ENCODE measurements at places on chromosomes 13 and 19.

GRCh38 chr13:92974905-92975429, 251.6 kb upstream of the GPC6 start:
- no peak for DNase-seq

DNA sequence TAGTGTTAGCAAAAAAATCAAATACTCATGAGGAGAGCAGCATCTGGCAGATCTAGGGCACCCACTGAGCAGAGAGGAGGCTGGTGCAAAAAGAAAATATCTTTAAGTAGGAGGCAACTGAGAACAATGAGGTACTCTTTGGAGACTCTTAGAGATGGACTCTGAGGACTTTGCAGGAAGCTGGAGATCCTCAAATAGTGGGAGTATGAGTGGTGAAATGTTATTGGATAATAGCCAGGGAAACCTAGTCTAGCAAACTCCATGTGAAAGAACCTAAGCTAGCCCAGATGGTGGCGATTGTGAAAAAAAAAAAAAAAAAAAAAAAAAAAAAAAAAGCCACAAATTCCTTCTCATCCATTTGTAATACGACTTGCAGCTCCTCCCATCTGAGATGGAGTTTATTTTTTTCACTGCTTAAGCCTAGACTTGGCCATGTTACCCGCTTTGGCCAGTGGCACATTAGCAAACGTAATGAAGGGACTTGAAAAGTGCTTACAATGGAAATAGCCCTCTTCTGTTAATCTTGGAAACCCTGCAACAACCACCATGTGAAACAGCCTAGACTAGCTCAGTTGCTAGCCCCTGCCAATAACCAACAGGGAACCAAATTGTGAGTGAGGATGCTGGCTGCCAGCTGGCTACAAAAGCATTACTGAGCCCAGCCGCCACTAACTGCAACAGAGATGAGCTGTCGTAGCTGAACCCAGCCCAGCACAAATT, 476.2 kb downstream of the KLF12 start:
- no peak for DNase-seq

DNA sequence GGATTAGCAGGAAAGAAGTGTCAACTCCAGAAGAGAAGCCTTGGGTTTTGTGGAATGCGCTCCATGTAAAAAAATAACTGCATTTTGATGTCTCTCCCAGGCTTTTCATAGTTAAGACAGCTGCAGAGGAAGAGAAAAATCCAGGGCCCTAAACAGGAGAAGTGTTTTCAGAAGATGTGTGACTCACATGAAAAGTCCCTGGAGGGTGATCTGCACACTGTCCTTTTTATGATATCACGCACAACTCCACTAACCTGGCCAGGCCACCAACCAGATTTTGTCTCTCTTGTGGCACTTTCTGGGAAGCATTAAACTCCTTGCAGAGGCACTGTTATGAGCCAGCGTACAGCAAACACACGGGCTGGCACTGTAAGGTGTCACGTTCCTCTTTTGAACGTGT, 267.3 kb downstream of the FGF9 start:
- DNase-seq, result no peak

DNA sequence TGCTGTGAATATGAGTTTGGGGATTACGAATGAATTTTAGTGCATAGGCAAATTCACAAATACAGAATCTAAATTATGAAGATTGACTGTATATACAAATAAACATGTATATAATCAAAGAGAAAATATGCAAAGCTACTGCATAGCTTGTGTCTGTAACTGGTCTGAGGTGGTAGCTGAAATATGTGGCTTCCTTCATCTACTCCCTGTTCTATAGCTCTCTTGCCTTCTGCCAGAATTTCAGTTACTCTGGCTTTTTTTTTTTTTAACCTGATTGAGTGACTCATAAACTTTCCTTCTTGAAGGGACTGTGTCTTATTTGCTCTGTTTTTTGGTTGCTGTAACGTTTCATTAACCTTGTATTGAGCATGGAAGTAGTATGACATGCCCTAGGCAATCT, 26.6 kb downstream of the DNAJC3 start:
- DNase-seq, result no peak

DNA sequence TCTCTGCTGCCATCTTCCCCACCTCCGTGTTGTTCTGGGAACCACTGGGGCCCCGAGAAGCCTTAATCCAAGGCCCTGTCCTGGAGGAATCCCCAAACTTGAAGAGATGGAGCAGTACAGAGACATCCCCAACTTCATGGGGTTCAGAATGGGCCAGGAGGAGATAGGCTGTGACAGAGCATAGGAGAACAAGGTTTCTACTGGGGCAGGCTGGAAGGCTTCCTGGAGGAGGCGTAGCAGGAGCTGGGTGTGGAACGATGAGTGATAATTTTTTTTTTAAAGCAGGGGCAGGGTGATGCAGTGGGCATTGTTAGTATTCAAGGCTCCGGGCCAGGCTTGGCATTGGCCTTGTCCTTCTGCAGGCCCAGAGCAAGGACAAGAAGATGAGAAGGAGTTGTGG, 3.3 kb downstream of the CYP4F8 start:
- DNase-seq, result no peak

GRCh38 chr19:40530091-40530901, 46.4 kb upstream of the SHKBP1 start:
- no peak for DNase-seq

DNA sequence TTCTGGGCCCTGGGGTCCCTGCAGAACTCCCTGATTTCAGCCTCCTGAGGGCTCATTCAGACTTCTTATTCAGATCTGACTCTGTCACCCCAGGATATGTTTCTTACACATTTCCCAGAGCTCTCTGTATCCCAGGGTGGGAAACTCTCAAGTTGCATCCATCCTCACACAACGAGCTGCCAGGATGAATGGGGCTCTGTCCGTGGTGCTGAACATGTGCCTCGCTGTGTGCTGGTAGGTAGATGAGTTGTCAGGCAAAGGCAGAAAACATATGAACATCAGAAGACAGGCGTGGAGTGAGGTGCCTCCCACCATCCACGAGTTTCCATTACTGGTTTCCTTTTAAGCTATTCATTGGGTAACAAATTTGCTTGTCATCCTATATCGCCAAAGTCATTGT, 11.4 kb upstream of the IGFL1 start:
- DNase-seq, result peak; percentile 4

GRCh38 chr19:2329501-2329916, 1.0 kb downstream of the SPPL2B start:
- DNase-seq, result no peak

DNA sequence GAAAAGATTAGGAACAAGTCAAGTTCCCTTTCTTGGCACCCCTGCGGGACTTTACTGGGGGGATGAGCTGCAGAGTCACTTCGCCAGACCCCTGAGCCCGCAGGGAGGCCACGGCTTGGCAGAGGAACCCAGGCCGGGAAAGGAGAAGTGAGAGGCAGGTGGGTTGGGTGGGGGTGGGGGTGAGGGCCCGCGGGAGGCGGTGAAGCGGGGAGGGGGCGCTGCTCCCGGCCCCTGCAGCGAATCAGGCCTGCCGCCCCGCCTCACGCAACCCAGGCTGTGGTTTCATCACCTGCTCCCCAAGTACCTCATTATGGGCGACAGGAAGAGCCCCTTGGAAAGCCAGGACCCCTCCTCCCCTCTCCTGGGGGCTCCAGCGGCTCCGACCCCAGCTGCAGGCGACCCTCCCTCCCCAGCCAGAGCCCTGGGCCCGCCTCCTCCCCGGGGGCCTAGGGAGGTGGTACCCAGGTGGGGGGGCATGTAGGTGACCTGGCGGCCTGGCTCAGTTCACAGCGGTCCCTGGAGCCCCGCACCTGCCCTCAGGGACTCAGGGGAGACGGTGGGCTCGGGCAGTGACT, 9.5 kb downstream of the MEF2B start:
- no peak for DNase-seq

DNA sequence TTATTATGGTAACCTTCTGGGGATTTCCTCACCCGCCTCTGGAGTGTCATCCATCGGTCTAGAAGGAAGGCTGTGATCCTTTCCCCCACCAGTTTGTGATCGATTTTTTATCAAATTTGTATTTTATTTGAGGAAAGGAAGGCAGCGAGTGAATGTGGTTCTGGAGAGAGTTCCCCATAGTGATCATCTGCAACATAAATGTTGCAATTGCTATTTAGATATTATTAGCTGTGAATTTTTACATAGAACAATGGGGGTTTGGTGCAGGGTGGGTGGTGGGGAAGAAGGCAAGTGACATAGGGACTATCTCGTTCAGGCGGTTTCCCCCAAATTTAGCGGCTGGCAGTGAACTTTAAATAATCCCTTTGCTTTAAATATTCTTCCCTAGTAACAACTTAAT, 1.2 kb downstream of the CDK8 start:
- DNase-seq, result no peak

DNA sequence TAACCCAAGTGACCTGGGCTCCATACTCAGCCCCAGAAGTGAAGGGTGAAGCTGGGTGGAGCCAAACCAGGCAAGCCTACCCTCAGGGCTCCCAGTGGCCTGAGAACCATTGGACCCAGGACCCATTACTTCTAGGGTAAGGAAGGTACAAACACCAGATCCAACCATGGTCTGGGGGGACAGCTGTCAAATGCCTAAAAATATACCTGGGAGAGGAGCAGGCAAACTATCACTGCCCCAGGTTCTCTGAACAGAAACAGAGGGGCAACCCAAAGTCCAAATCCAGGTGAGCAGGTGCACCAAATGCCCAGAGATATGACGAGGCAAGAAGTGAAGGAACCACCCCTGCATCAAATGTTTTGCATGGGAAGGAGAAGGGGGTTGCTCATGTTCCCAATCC, 6.1 kb upstream of the CEACAM7 start:
- DNase-seq, result no peak

DNA sequence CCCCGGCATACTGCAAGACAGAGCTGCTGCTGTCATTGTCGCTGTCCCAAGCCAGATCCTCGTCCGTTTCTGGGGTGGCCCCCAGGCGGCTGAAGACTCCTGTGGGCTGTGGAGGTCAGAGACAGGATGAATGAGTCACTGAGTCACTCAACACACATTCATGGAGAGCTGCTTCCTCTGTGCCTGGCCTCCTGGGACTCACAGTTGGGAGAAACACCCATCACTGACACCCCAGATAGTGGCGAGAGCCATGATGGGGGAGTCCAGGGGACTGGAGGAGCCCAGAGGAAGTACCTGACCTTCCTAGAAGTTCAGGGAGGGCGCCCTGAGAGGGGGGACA, 26.0 kb downstream of the C19orf47 start:
- DNase-seq, result no peak

- no peak for DNase-seq
Observed at GRCh38 chr13:44679597-44679996, 103.5 kb upstream of the TSC22D1 start.

DNA sequence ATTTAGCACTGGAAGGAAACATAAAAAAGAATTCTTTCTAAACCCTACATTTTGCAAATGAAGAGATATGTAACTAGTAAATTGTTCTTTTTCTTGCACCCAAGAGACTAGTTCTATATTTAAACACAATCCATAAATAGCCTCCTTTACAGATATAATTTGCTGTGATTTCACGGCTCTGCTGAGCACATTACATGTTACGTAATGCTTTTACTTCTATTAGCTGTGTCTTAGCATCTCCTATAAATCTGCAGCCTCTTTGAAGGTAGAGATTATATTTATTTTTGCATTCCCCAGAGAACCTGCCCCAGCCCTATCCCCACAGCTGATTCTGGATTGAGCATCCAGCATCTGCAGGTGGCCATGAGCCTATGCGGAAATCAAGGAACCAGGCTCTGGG, 32.2 kb downstream of the LACC1 start:
- no peak for DNase-seq

- no peak for DNase-seq
Observed at GRCh38 chr13:77338961-77339401, 12.1 kb upstream of the MYCBP2 start.

DNA sequence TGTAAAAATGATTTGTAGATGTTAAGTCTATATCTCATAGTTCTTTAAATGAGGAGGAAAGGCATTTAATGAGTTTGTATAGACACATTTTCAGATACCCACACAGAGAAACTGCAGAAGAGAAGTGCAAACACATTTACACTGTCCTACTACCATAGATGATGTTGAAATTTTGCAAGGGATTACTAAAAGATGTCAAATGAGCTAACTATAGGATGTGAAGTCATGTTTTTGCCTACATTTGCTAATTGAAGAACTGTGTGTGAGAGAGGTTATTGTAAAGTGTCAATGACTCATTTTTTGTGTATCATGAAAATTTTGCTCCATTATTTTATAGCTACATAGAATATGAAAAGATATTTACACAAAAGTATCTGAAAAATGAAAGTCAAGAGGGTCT, 178.9 kb downstream of the ITGBL1 start:
- DNase-seq, result no peak

GRCh38 chr19:34808566-34808965, 35.6 kb upstream of the ZNF599 start:
- DNase-seq, result no peak

DNA sequence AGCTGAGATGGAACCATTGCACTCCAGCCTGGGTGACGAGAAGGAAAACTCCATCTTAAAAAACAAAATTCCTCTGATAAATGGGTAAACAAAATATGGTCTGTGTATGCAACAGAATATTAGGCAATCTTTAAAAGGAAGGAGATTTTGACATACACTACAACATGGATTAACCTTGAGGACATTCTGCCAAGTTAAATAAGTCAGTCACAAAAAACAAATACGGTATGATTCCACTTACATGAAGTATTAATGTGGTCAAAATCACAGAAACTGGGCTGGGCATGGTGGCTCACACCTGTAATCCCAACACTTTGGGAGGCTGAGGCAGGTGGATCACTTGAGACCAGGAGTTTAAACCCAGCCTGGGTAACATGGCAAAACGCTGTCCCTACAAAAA, 3.0 kb upstream of the ZNF444 start:
- no peak for DNase-seq

- DNase-seq, result no peak
Observed at GRCh38 chr13:31351376-31351775, 151.6 kb downstream of the B3GLCT start.

DNA sequence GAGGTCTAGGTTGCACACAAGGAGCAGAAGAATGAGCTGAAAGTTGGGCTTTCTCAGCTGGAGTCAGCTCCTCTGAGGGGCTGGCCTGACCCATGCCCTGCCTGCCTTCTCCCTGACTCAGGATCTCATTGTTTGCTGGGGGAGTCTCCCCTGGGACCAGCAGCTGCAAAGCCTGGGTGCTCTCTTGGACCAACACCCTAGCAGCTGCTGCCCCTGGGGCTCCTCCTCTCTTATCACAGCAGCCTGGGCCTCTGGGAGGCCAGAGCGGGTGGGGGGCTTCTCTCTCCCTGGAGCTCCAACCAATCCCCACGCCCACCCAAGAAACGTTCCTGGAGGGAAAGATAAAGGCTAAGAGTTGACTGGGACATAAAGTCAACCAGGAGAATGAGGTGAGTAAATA, 1.6 kb upstream of the FCGBP start:
- DNase-seq, result no peak

GRCh38 chr13:52454459-52454819, 839 bp upstream of the CKAP2 start:
- no peak for DNase-seq

GRCh38 chr19:2248136-2249009, 750 bp upstream of the AMH start:
- no peak for DNase-seq
